ENCODE measurements at places on chromosomes 5 and 9.

- no peak for DNase-seq
Observed at GRCh38 chr9:22169243-22169642, 160.1 kb upstream of the CDKN2B start.

DNA sequence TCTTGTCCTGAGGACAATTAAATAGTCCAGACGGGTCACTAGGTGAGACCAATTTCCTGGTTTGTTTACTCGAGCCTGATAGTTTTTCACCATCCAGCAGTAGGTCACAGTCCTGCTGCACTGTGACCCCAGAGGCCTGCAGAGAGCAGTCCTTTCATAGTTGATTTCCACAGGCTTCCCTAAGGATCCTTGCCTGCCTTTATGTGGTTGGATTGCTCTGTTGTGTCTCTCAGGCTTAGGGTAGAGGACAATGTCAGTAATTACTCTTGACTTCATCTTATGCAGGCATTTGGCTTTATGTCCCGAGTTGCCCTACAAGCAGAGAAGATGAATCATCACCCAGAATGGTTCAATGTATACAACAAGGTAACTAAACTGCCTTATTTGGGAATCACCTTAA lies 9.0 kb upstream of the CATSPER3 start:
- no peak for DNase-seq

DNA sequence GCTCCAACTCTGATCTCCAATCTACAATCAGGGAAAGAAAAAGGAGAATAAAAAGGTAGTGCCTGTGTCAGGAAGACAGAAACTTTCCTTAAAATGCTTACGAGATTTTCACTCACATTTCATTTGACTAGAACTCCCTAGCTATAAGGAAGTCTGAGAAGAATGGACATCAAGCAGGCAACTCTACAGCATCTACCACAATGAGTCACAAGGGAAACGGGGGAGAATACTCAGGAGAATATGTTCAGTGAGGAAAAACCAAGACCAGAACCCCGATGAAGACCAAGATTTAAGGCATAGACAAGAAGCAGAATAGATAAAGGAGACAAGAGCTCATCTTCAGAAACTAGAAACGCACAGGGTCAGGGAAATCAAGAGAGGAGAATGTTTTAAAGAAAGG lies 9.0 kb upstream of the SETD9 start:
- DNase-seq = no peak

- DNase-seq = no peak
Observed at GRCh38 chr9:5922192-5922591, 31.5 kb downstream of the MLANA start.

GRCh38 chr9:125495172-125496119 lies 211.6 kb downstream of the MAPKAP1 start:
- DNase-seq = no peak

GRCh38 chr5:89265511-89266179 lies 382.7 kb upstream of the MEF2C start:
- DNase-seq = no peak

- DNase-seq = no peak
Observed at GRCh38 chr5:91103353-91104061, 279.6 kb downstream of the ARRDC3 start.

GRCh38 chr5:40653221-40654022 lies 26.3 kb upstream of the PTGER4 start:
- DNase-seq = no peak
